ENCODE measurements at places on chromosomes 2 and 18.
A peak's percentile ranks its signal among the peaks of the same experiment; 100 is the strongest.

DNA sequence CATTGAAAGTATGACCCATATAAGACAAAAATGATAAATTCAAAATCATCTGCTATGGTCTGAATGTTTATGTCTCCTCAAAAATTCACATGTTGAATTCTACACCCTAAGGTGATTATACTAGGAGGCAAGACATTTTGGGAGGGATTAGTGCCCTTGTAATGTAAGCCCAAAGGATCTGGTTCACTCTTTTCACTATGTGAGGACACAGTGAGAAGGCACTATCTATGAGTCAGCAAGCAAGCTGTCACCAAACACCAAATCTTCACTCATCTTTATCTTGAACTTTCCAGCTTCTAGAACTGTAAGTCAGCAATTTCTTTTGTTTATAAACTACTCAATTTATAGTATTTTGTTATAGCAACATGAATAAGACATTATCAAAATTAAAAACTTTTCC is 284.7 kb upstream of the ZC3H15 start:
- no peak for DNase-seq

GRCh38 chr18:50507120-50507590 is 52.7 kb upstream of the MAPK4 start:
- DNase-seq: peak; percentile 10

GRCh38 chr2:214808981-214809750 is at the start of gene BARD1:
BARD1 (minus strand) TSS chr2:214809683; CDS start chr2:214809569, 114 bp downstream.
- peak; percentile 56 for DNase-seq

DNA sequence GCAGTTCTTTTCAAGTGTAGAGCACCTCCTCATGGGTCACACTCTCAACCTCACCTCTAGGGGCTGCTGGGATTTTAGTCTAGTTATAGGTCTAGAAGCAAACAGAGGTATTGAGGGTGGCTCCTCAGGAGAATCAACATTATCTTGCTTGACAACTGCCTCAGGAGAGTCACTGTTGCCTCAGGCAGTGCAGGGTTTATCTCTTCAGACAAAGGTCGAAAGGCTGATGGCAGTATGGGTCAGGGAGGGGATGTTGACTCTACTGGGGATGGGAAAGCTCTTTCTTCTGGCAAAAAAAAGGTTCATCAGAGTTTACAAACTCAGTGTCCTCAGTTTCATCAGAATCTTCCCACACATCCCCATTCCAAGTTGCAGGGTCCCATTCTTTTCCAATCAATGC is 24.0 kb downstream of the DTNA start:
- DNase-seq: no peak

DNA sequence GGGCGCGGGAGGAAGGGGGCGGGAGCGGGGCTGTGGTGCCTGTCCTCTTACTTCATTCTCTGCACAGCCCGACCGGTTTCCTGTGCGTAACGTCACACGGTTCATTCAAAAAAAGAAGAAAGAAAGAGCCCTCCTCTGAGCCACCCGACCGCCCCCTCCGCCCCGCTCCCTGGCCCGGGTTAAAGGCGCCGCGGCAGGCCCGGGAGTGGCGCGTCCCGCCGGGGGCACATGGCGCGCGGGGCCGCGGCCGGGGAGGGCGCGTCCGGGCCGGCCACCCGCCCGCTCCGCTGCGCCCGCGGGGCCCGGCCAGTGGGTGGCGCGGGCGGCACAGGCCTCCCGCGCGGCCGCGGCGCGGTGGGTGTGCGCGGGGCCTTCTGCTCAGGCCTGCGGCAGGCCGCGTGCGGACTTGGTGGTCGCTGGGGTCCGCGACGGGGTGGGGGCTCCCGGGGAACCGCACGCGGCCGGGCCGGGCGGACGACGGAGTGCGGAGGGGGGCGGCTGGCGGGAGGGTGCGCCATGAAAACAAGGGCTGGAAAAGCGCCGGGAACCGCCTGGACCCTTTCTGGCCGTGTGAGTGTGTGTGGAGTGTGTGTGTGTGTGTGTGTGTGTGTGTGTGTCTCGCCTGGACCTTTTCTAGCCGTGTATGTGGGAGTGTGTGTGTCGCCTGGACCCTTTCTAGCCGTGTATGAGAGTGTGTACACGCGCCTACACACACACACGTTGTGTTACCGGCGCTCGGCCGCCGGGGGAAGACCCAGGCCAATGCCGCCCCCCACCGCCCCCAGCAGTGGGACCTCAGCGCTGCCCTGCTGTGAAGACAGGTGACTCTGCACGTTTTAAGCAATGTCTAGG is 780 bp upstream of the BCL2 start:
- peak; percentile 72 for DNase-seq

DNA sequence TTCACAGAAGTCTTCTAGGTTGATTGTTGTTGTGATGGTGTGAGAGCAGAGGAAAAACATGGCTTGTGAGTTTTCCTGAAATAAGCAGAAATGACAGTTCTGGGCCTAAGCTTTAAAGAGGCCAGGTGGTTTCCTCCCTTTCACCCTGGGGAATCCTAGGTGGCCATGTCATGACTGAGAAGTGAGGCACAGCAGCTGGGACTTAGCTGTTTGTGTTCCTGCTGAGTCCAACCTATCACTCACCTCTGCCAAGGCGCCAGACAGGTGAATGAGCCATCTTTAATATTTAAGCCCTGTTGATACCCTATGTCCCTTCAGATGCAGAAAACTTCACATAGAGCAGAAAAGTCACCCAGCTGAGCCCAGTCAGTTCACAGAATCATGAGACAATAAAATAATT is 384.4 kb downstream of the SLC4A3 start:
- no peak for DNase-seq

GRCh38 chr2:63827749-63828148 is 13.9 kb upstream of the UGP2 start:
- no peak for DNase-seq

- no peak for DNase-seq
These were observed 22.9 kb upstream of the DARS1 start for GRCh38 chr2:136008205-136008865.

GRCh38 chr2:210553373-210553772 is 3.0 kb upstream of the CPS1 start:
- DNase-seq: no peak

GRCh38 chr2:189046320-189046719 is 72.1 kb downstream of the COL3A1 start:
- no peak for DNase-seq

DNA sequence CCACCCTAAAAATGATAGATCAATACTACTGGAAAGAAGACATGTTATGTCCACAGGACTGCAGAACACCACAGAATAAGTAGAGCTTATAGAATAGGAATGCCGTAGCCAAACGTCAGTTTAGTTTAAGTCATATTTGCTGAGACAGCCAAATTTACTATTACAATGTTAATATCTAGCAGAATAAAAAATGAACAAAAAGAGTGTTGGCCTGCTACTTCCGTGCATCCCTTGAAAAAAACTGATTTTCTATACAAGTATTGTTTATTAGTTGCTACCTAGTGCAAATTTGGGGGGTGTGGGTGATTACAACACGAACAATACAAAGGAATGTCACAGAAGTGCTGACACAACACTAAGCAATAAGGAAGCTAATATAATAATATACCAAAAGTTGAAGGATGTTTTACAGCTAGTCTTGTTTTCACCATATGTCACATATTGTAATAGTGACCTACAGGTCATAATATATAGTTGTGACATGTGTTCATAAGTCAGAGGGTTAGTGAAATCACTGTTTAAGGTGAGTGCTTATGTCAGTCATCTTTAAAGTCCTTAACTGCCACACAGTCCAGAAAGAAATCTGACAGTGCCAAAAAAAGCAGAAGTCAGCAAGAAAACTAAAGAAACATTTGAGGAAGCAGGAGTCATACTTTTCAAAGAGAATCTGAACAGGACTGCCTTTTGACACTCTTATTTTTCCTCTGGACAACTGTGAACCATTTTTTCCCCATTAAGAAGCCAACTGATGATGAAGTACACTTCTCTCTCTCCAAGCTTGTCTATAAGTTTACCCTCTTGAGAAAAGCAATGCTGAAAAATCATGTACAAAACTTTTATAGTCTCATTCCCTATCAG is 376.4 kb downstream of the ZEB2 start:
- no peak for DNase-seq

DNA sequence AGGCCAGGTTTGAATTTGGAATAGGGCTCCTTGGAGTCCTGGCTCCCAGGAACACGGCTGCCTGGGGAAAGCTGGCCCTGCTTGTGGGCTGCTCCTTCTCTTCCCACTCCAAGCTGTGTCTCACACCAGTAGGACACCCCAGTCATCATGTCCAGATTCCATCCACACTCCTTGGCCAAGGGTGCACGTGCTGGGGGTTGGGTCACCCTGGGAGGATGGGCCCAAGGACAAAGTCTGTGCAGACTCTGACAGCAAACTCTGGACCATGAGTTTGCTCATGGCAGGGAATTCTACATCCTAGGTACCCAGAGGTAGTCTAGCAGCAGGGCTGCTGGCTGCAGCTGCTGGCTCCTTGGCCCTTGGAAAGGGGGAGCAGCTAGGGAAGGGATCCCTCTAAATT is 102.4 kb upstream of the EPAS1 start:
- DNase-seq: no peak

DNA sequence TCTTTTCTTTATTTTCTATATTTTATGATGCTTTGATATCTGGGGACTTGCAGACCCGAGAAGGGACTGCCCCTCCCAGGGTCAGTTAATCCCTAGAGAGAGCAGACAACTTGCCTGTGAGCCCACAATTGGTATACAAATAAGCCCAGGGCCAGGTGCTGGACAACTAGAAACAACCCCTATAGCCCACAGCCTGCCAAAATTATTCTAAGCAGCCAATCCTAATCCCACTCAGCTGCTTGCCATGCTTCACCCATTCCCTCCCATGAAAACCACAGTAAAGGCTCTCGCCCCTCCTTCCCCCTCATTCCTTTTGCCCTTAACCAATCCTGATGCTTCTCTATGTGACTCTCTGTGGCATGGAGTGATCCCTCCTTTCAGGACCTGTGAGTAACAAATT is 380.7 kb downstream of the RBM43 start:
- DNase-seq: no peak

DNA sequence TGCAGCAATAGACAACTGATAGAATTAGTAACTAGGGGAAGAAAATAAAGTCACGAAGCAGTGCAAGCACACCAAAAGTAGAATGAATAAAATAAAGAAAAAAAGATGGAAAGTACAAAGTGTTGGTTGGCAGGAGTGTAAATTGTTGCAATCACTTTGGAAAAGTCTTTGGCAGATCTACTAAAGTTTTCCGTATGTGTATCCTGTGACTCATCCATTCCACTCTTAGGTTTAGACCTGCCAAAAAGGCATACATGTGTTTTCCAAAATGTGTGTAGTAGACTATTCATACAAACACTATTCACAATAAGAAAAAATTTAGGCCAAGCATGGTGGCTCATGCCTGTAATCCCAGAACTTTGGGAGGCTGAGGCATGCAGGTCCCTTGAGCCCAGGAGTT is 282.1 kb upstream of the FSIP2 start:
- no peak for DNase-seq

GRCh38 chr18:59383851-59384250 is 24.8 kb upstream of the LMAN1 start:
- no peak for DNase-seq

DNA sequence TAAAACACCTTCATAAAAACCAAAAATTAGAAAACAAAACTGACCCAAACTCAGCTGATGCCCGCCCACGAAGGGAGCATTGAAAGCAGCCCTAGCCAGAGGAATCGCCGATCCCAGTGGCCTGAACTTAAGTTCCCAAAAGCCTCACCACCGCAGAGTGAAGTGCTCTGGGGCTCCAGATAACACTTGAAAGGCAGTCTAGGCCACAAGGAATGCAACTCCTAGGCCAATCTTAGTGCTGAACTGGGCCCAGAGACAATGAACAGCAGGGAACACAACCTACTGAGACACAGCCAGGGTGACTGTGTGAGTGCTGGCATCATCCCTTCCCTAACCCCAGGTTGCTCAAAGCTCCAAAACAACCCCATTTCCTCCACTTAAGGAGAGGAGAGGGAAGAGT is 59.6 kb upstream of the CHN1 start:
- DNase-seq: no peak

GRCh38 chr2:74985978-74986609 is 27.7 kb downstream of the POLE4 start:
- DNase-seq: no peak

DNA sequence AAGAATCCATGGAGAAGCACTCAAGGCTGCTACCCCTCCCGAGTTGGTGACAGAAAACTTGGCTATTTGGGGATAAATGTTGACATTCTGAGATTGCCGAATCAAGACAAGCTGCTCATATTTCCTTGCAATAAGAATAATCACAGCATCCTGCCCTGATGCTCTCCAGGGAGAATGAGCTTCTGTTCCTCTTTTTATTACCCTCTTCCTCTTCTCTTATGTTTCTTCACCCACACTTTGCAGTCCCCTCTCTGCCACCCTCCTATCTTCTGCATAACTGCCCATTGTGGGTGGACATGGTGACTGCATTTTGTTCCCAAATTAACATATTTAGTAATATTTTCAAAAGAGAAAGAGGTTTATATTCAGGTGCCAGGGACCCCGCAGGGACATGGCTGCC is 11.9 kb upstream of the MSGN1 start:
- no peak for DNase-seq

- no peak for DNase-seq
These were observed 24.3 kb downstream of the DSC2 start for GRCh38 chr18:31077878-31078277.

DNA sequence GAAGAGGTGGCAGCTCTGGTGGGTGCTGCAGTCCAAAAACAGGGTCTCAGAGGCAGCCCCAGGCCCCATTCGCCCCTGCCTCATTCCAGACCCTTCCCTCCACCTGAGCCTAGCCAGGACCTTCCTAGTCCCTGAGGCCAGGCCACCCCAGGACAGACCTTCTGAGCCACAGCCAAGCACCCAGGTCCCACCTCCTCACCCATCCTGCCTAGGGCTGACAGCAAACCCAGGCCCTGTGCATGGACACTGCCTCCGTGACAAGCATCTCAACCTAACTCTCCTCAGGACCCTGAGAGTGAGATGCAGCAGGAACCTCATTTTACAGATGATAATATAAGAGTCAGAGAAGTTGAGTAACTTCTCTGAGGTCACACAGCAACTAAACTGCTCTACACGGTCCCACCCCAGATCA is 15.5 kb downstream of the ADRA2B start:
- DNase-seq: no peak

GRCh38 chr2:181128199-181128598 is 147.8 kb downstream of the UBE2E3 start:
- no peak for DNase-seq

- DNase-seq: no peak
These were observed 237.9 kb downstream of the HAUS1 start for GRCh38 chr18:46341986-46342525.

DNA sequence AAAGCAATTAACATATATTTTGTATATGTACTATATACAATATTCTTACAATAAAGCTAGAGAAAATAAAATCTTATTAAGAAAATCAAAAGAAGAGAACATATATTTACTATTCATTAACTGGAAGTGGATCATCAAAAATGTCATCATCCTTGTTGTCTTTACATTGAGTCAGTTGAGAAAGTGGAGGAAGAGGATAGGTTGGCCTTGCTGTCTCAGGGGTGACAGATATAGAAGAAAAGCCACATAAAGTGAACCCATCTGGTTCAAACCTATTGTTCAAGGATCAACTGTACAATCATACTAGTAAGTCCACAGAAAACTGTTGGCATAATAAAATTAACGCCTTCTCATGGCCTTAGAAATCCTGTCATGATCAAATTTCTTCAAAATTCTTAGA is 26.6 kb downstream of the SESTD1 start:
- no peak for DNase-seq
